ENCODE measurements at places on chromosomes 2 and 18.

DNA sequence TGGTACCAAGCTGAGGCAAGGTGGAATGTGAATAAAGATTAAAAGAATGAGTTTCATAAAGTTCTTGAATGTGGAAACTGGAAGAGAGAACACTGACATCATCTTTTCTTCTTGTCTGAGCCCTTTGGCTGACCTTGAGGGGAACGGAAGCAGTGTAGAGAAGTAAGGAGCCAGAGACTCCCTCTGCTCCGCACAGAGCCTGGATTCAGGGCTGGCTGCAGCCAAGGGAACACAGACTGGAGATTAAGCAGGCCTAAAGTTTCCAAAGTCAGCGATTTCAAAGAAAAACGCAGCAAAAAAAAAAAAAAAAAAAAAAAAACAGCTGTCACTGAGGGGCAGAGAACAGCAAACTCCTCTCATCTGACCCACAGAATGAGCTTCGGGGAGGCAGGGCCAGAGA is 19.3 kb upstream of the ALK start:
- no peak for DNase-seq

- DNase-seq: no peak
These were observed 51.4 kb downstream of the IL1RL2 start for GRCh38 chr2:102238039-102238756.

DNA sequence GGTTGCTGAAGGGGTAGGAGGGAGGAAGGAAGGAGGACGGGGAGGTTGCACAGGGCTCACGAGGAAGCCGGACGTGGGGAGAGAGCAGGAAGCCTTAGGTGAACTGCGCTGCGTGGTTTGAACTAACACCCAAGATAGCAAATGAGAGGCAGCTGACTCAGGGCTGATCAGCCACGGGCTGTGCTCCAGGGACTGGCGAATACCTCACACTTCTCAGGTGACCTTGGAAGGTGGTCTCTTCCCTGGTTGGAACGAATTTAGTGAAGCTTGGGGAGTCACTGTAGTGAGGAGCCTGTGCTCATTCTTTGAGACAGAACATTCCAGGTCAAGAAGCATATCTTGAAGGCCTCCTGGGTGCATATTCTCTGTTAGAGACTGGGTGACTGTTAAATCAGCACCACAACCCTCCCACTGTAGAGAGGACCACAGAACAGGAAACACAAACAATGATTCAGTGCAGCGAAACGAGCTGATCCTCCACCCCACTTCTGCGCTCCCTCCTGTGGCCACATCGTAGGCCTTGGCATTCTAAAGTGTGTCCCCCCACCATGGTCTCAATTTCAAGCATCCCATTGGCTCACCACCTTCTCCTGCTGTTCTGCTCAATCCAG is 33.8 kb downstream of the TOGARAM2 start:
- peak; percentile 39 for DNase-seq

DNA sequence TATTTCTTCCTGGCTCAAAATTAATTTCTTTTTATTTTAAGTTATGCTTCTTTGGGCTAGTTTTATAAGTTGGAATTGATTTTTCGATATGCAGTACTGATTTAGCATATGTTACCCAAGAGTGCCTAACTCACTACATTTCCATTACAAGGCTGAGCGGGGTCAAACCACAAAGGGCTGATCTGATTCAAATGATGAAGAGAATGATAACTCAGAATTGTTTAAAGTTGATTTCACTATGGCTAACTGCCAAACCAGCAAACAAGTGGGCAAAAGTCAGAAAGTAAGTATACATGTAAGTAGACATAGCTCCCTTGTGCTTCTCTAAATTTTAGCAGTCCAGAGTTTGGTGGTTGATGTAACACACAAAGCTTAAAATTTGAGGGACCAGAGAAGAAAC is 35.6 kb downstream of the RAD51AP2 start:
- no peak for DNase-seq

DNA sequence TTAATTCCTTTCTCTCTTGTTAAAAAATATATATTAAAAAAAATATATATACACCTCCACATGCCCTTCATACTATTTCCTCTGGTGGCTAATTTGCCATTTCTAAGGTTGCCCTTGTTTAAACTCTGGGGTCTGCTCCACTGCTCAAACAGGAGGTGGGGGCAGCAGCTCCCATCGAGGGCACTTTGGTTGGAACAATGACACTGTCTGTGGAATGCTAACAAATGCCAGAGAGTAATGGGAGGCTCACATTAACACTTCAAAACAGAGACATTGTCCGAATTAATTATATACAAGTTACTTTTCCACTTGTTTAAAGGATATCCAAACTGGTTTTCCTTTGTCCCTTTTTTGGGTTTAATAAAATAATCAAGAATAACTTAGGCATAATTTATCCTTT is 58.8 kb upstream of the CD302 start:
- DNase-seq: no peak

- DNase-seq: no peak
These were observed 446.4 kb upstream of the RAB12 start for GRCh38 chr18:8162802-8163201.

- DNase-seq: no peak
These were observed 41.9 kb downstream of the ZNF521 start for GRCh38 chr18:25310045-25310444.

DNA sequence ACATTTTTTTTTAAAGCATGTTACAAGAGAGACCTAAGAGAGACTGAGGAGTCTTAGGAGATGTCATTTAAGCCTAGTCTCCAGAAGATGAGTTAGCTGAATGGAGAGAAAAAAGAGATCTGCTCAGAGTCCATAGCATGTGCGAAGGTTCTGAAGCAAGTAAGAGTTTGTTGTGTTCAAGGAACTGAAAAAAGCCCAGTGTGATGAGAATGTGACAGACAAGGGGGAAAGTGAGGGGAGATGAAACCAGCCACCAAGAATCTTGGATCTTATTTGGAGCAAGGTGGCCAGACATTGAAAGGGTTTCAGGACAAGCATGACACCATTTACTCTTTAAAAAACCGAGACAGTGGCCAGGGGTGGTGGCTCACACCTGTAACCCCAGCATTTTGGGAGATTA is 5.2 kb upstream of the MOB1A start:
- no peak for DNase-seq

DNA sequence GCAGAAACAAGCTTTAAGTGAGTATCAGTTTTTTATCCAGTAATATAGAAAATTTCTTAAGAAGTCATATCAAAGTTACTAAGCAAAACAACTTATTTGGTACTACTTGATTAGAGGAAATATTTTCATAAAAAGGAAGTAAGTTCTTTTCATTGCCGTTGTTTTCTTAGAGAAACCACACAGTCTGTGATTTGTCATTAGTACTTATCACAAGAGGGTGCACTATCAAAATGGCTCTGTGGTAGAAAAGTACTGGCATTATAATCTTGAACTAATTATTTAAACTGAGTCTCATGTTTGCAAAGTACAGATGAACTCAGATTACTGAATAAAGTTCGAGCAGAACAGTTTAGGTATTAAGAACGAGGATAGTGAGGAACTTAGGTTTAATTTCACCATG is 93.4 kb downstream of the IKZF2 start:
- DNase-seq: no peak

- DNase-seq: no peak
These were observed 43.9 kb downstream of the CROCC2 start for GRCh38 chr2:240949791-240950705.

GRCh38 chr2:30472326-30472725 is 25.3 kb downstream of the LCLAT1 start:
- no peak for DNase-seq

Measured in stimulated activated CD8-positive, alpha-beta memory T cell treated with anti-CD3 and anti-CD28 coated beads, Interleukin-15, amount 100 ng/mL, for 24 hours (primary cell).